ENCODE measurements at places on chromosomes 7 and 10.

DNA sequence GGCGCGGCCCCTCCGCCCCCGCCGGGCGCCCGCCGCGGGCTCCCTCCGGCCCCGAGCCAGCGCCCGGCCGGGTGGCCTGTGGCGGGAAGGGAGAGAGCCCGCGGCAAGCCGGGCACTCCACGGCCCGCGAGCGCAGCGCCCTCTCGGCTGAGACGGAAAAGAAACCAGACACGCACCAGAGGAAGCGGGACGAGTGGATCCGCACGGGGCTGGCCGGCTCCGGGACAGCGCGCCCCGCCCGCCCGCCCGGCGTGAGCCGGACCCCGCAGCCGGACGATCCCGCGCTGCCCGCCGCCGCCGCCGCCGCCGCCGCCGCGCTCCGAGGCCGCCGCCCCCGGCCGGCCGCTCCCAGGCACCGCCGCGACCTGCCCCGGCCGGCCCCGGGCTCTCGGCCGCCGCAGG, 300 bp downstream of the ARHGAP21 start:
- DNase-seq = no peak

GRCh38 chr10:97059006-97059871, 126.5 kb downstream of the SLIT1 start:
- no peak for DNase-seq

DNA sequence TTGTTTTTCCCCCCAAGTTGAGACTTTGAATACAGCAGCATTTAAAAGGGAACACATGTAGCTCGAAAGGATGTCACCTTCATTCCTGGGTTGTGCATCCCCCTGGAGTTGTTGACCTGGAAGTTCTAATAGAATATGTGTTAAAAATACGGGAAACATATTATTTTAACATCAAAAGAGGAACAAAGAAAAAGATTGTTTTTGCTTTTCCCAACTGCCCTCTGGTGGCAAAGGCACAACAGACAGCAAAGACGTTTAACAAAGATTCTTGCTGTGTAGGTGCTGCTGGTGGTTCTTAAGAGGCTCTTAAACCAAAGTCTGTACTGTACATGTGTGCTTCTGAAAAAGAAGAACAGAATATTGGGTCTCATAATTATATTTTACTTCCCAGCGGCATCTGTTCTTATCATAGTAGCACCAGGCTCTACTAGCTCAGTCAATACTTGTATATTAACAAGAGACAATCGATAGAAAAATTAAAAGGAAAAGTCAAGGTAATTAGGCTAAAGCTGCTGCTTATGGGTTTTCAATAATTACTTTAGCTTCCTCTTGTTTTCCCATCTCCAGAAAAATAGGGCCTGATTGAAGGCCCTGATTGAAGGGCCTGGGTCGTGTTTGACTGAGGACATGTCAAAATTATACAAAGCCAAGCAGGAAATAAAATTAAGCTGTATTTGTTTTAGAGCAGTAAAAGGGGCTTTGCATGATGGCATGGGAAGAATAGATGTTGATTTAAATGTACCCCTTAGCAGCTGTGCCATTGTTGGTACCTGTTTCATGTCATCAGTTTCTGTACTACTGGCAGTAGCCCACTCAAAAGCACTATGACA, 384.2 kb upstream of the LRGUK start:
- no peak for DNase-seq

- DNase-seq = no peak
Measured at GRCh38 chr7:20260223-20260622, 43.0 kb upstream of the MACC1 start.

DNA sequence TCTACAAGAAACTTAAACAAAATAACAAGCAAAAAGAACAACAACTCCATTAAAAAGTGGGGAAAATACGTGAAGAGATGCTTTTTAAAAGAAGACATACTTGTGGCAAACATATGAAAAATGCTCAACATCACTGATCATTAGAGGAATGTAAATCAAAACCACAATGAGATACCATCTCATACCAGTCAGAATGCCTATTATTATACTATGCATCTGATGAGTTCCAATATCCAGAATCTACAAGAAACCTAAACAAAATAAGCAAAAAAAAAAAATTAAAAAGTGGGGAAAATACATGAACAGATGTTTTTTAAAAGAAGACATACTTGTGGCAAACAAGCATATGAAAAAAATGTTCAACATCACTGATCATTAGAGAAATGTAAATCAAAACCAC, 29.6 kb upstream of the AKR1C3 start:
- DNase-seq = no peak

DNA sequence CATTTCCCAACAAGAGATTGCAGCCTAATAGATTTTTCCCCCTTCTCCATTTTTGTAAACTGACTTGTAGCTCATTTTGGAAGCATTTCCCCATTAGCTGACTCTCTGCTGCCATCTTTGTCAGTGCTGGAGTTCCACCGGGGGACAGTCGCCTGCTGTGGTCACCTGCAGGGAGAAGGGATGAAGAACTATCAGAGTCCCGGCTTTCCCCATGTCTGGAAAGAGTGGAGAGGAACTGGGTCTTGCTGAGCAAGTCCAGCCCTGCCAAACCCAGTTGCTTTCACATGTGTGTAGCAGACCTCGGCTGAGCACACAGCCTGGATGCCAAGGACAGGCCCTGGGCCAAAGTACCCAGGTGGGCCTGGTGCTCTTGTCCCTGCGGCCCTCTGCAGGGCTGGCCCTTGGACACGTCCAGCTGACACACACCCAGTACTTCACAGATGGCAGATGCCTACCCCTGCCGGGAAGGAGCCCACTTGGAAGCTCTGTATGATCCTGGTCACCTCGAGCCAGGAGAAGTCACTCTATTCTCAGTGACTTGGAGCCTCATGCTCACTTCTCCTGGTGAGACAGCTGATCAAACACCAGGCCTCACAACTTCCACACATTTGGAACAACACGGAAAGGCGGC, 157.3 kb upstream of the NPVF start:
- no peak for DNase-seq

DNA sequence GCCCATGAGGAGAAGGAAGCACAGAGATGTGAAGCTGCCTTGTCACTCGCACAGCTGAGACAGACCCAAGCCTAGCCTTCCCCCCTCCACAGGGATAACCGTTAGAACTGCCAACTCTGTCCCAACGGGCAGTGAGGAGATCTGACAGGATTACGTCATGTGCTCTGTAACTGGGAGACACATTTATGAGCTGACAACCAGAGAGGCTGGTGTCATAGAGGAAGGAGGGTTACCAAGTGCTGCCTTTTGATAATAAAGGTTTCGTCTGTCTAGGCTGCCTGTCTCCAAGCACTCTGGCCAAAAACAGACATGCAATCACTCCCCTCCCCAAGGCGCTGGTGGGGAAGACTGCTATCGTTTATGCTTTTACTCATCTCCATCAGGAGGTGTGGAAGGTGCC, 165.9 kb downstream of the PLXNA4 start:
- DNase-seq = no peak

DNA sequence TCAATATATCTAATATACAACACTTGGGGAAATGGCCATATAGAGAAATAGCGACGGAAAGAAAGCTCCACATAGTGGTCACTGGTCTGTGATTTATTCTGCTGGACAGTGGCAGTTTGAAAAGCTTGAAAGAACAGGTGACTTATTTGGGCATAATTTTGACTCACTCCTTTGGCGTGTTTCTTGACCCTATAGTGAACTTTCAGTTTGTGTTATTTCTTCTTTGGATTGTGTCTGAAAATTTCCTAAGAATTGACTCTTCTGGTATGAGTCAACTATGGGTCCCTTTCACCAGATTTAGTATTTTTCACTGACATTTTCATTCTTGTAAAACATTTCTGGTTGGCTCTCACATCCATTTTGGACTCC, 25.8 kb upstream of the IMMP2L start:
- DNase-seq = no peak

All from cardiac septum (tissue), 1 donor.